Left ventricle myocardium inferior (tissue), 1 donor: ENCODE measurements at places on chromosomes 13 and 19. TPM values are rescaled to one million over a fixed set of nuclear protein-coding genes. Genes with fewer than 3 reads are reported as not detected.

The CFD gene
- total RNA-seq: 200 TPM

The CYP2A7 gene
- total RNA-seq: not detected

The RCBTB1 gene
- total RNA-seq: 21.6 TPM

The ZNF578 gene
- total RNA-seq: 2.4 TPM

The ZNF431 gene
- total RNA-seq: 12.4 TPM

The VSTM2B gene
- not detected for total RNA-seq

The SYDE1 gene
- total RNA-seq: 13.1 TPM

DNA sequence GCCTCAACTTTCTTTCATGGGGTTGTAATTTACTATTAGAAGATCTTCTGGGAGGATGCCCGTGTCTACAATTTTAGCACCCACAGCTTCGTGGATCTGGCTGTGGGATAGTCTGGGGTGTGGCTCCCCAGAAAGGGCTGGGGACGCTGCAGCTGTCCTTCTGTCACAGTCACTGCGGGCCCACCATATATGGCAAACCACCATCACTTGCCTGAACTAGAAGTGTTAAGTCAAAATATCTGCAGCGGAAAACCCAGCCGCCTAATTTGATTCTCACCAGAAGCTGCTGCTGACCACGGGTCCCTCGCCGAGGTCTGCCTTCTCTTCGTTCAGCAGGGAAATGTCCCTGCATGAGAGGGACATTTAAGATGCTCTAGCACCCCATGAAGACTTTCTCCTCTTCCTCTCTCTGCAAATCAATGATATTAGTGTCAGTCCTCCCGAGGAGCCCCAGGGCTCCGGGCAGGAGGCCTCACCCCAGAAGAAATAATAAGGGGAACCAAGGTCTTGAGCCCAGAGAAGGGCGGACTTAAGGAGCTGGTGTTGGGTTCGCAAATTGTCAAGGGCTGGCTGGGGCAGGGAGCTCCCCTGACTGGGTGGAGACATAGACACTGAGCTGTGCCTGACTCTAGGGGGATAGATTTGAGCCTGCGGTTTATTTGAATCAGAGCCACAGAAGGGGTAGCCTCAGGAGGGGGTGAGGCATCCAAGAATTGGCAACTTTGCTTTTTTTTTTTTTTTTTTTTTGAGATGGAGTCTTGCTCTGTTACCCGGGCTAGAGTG is 3.0 kb upstream of the MATK start:
- no peak overlapping the region for H3K4me3 ChIP-seq
- H3K4me1 ChIP-seq: peaks cover 8% of the 10 kb centered on the region
- DNase-seq: no peak

GRCh38 chr13:90889906-90890834 is 457.3 kb upstream of the MIR17HG start:
- no peaks in the 10 kb centered on the region for H3K4me1 ChIP-seq
- H3K27ac ChIP-seq: no peak overlapping the region
- H3K4me3 ChIP-seq: no peak overlapping the region
- no peaks in the 10 kb centered on the region for H3K36me3 ChIP-seq

GRCh38 chr13:67914535-67914934 is 684.4 kb upstream of the PCDH9 start:
- H3K27me3 ChIP-seq: no peaks in the 10 kb centered on the region
- no peak for DNase-seq
- no peak overlapping the region for H3K27ac ChIP-seq
- no peak overlapping the region for H3K4me3 ChIP-seq
- H3K4me1 ChIP-seq: no peaks in the 10 kb centered on the region

DNA sequence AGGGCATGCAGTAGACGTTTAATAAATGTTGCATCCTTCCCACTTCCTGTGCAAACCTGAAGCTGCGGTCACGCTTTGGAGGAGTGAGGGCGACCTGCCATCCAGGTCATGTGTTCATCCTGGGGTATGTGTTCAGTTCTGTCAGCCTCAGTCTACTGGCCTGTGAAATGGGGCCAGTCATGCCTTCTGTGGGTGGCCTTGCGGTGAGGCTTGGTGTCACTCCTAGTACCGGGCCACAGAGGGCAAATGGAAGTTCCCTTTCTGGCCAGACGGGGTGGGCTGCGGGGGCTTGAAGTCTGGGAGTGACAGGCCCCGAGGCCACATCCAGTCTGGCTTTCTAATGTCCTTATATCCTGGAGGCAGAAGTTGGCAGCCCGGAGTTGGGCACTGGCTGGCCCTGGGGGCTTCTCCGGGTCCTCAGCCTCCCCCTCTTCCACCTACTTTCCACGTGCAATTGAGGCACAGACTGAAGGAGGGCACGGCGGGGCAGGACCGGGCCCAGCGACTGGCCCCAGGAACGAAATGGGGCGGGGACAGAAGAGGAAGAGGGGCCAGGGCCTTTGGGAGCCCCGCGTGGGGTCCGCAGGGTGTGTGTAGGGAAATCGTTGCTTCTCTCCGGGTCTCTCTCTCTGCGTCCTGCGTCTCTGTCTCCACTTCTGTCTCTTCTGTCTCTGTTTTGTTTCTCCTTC is 11.1 kb downstream of the PDE4A start:
- peak overlapping the region; percentile 86 for H3K4me3 ChIP-seq
- H3K36me3 ChIP-seq: no peaks in the 10 kb centered on the region

- DNase-seq: no peak
- H3K4me3 ChIP-seq: peak overlapping the region; percentile 53
- peaks cover 69% of the 10 kb centered on the region for H3K4me1 ChIP-seq
Measured at GRCh38 chr13:114127473-114128347, 4.7 kb downstream of the RASA3 start.

- H3K27me3 ChIP-seq: no peaks in the 10 kb centered on the region
- H3K4me1 ChIP-seq: peaks cover 61% of the 10 kb centered on the region
- H3K4me3 ChIP-seq: no peak overlapping the region
- DNase-seq: peak; percentile 24
- H3K36me3 ChIP-seq: no peaks in the 10 kb centered on the region
- H3K27ac ChIP-seq: peak overlapping the region; percentile 40
Measured at GRCh38 chr19:33396701-33397535, 23.4 kb downstream of the CEBPG start.

DNA sequence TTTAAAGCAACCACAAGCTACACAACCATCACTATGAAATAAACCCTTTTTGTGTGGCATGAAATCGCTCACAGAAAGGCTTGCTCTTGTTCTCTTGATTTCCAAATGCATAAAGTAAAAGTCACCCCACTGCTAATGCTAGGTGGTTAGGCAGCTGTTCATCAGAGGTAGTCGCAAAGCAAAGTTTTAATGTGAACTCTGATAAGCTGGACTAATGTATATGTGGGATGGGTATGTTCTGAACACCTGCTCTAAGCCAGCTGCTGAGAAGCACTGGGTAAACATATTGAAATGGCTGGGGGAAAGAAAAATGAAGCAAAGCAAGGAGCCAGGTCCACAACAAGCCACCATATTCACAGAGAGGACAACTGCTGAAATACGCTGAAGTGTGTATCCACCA is 142.3 kb downstream of the KLF12 start:
- H3K27me3 ChIP-seq: no peaks in the 10 kb centered on the region
- no peak overlapping the region for H3K27ac ChIP-seq
- H3K36me3 ChIP-seq: peaks cover 10% of the 10 kb centered on the region
- no peak overlapping the region for H3K4me3 ChIP-seq

DNA sequence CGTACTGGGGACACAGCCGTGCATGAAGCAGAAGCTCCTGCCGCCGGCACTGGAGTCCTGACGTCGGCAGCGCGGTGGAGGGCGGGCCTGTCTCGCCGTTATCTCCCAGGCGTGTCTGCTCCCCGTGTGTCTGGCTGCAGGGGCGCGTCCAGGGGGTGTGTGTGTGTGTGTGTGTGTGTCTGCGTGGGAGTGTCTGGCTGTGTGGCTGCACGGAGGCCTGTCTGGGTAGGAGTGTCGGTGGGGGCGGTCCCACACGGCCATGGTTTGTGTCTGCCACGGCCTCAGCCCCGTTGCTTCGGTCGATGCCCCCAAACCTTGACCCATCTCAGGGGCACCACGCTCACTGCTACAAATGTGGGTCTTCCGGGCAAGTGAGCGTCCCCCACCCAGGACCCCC is 18.3 kb downstream of the ARID3A start:
- no peak for DNase-seq
- no peak overlapping the region for H3K4me3 ChIP-seq
- H3K4me1 ChIP-seq: peaks cover 22% of the 10 kb centered on the region
- H3K27me3 ChIP-seq: no peaks in the 10 kb centered on the region
- peaks cover 4% of the 10 kb centered on the region for H3K36me3 ChIP-seq

DNA sequence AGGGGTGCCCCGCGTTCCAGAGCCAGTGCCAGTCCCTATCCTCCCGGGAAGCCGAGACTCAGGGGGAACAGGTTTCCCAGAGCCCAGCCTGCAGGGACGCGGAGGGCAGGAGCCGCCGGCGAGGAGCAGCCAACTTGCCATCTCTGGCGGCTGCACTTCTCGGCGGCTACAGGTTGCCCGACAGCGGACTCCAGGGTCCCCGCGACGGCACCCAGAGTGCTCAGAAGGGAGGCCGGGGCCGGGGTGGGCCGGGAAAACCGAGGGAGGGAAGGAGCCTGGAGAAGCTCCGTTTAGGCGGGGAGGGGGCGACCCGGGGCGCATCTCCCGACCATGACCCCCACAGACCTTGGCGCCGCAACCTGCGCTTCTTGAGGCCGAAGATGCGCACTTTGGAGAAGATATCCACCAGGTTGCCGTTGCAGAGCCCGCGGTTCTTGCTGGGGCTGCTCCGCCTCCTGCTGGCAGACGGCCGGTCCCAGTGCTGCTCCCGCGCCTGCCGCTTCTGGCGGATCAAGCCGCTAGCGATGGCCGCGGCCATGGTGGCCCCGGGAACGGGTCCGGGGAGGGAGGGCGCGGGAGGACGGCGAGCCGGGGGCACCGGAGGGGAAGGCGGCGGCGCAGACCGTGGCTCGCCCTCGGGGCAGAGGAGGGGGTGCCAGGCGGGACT is 463.8 kb downstream of the ITGBL1 start:
- peak; percentile 38 for DNase-seq
- no peak overlapping the region for H3K27ac ChIP-seq
- H3K27me3 ChIP-seq: peaks cover 85% of the 10 kb centered on the region

- no peak for DNase-seq
- H3K27me3 ChIP-seq: no peaks in the 10 kb centered on the region
- H3K27ac ChIP-seq: no peak overlapping the region
- no peaks in the 10 kb centered on the region for H3K4me1 ChIP-seq
- H3K36me3 ChIP-seq: no peaks in the 10 kb centered on the region
- no peak overlapping the region for H3K4me3 ChIP-seq
Measured at GRCh38 chr13:72561791-72562190, 165.6 kb downstream of the MZT1 start.
